ENCODE measurements at places on chromosomes 12 and 14.

GRCh38 chr12:1841586-1842182 lies 21.3 kb downstream of the LRTM2 start:
- DNase-seq = no peak

- DNase-seq = no peak
These were observed 5.7 kb downstream of the MAP3K9 start for GRCh38 chr14:70803321-70804310.

DNA sequence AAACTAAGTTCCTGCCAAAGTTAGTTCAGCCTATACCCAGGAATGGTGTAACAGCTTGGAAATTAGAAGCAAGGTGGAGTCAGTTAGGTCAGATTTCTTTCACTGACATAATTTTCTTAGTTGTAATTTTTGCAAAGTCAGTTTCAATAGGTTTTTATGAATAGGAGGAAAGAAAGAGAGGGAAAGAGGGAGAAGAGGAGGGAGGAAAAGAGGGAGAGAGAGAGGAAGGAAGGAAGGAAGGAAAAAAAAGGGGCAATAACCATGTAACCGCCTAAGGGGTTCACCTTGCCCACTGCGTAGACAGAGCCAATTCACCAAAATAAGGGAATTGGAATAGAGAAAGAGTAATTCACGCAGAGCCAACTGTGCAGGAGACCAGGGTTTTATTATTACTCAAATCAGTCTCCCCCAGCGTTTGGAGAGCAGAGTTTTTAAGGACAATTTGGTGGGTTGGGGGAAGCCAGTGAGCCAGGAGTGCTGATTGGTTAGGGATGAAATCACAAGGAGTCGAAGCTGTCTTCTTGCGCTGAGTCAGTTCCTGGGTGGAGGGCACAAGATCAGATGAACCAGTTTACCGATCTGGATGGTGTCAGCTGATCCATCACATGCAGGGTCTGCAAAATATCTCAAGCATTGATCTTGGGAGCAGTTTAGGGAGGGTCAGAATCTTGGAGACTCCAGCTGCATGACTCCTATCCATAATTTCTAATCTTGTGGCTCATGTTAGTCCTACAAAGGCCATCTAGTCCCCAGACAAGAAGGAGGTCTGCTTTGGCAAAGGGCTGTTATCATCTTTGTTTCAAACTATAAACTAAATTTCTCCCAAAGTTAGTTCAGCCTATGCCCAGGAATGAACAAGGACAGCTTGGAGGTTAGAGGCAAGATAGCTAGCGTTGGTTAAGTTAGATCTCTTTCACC lies 126.0 kb upstream of the AMIGO2 start:
- no peak for DNase-seq

DNA sequence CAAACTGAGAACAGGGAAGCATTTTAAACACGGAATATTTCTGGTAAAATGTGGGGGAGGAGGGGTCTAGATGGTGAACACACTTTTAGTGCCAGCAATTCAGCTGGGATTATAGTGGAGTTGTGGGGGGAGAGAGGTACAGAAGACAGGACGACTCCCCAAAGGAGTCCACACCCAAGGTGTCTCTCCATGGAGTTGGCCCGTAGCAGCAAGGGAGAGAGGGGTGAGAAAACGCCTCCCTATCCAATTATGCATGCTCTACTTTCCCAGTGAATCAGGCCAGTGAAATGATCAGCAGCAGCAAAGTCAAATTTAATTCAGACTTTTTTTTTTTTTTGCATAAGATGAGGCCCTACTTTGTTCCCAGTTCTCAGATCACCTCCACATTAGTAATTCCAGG lies 38.6 kb downstream of the BTG1 start:
- peak; percentile 71 for DNase-seq

- DNase-seq = no peak
These were observed 4.5 kb downstream of the TMED8 start for GRCh38 chr14:77372304-77372841.

DNA sequence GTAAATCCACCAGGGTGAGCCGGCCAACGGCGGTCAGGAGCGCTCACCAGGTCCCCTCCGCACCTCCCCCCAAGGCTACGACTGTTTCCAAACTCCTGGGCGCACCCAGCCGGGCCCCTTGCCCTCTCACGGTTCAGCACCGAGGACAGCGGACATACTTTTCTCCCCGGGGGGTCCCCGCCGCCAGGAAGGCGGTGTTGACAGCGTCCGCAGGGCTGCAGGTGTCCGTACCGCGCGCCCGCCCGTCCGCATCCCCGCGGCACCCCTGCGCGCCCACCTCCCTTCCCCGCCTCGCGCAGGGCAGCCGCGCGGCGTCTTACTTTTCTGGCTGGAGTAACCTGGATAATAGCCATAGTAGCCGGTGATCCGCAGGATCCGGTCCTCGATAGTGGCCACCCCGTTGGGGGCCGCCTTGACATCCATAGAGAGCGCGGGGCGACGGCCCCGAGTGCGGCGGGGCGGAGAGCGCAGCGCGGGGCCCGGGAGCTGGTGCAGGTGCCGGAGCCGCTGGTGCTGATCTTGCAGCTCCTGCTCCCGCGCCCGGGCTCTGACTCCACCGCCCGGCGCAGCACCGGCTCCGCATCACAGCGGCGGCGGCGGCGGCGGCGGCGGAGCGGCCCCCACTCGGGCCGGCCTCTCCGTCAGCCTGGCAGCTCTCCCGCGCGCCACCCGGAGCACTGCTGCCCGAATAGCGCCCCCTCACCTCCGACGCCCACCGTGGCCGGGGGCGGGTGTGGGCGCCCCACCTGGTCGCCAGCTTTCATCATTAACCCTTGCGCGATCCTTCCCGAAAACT lies at the start of gene SLC35F4:
Gene SLC35F4 (minus strand): TSS at position 690 of the 796 bp plus-strand sequence.
- DNase-seq = peak; percentile 22

- DNase-seq = peak; percentile 97
These were observed 87.4 kb upstream of the PKP2 start for GRCh38 chr12:32983968-32984367.

- peak; percentile 9 for DNase-seq
These were observed 320.0 kb downstream of the RAD51B start for GRCh38 chr14:68139431-68140075.

GRCh38 chr12:120733574-120733973 lies 7.9 kb downstream of the ACADS start:
- DNase-seq = no peak
